ENCODE measurements at places on chromosomes 7 and 10. TPM values are rescaled to one million over a fixed set of nuclear protein-coding genes. Genes with fewer than 3 reads are reported as not detected.

Gene DPP6
- not detected for total RNA-seq

Gene RPEL1
- total RNA-seq: not detected

Gene HABP2
- total RNA-seq: not detected

Gene AKR1C2
- total RNA-seq: 44.9 TPM

Gene GBX1
- total RNA-seq: not detected

Gene TMEM184A
- total RNA-seq: not detected

Gene ERVW-1
- total RNA-seq: not detected

Gene ADAM8
- total RNA-seq: 7.2 TPM

Gene H2BK1
- not detected for total RNA-seq

Gene CPN1
- not detected for total RNA-seq

Gene MSMB
- total RNA-seq: not detected

Gene LRRD1
- total RNA-seq: 0.81 TPM

Gene AGAP5
- total RNA-seq: 4.5 TPM

Gene ANKRD61
- not detected for total RNA-seq

Gene SHTN1
- 18.2 TPM for total RNA-seq

Gene FAM131B
- total RNA-seq: 3.3 TPM

Gene ACHE
- 3.7 TPM for total RNA-seq

Gene BHLHA15
- not detected for total RNA-seq

Data from thoracic aorta (tissue), 2 donors.